Skin of body (tissue), 3 donors: ENCODE measurements at places on chromosomes 12 and 14.

DNA sequence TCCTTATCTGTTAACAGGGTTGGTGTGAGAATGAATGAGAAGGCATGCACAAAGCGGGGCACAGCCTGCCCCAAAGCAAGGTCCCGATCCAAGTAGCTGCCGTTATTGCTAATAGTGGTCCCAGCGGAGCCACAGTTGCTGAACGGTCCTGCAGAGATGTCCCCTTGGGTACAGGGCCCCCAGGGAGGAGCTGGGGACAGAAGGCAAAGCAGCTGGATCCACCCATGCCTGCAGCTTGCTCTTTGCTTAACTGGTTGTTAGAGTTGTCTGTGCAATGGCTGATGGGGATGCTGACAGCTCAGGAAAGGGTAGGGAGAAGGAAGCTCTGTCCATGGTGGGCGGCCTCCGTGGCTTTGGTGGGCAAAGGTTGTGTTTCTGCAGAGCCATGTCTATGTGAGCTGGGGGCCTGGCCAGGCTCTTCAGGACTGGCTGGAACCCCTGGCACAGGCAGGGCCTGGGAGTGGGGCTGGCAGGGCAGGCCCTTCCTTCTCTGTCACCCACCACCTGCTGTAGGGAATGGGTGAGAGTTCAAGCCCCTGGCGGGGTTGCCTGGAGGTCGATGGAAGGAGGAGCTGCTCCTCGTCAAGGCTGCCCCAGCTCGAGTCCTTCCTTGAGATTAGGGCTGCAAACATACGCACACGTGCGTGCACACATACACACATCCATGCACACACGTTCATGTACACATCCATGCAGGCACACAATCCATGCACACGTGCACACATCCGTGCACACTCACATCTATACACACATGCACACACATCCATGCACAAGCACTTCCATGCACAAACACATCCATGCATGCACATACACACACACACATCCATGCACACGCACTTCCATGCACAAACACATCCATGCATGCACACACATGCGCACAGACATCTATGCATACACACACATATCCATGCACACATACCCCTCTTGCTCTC, 35.4 kb downstream of the NOC4L start:
- no peak for DNase-seq

DNA sequence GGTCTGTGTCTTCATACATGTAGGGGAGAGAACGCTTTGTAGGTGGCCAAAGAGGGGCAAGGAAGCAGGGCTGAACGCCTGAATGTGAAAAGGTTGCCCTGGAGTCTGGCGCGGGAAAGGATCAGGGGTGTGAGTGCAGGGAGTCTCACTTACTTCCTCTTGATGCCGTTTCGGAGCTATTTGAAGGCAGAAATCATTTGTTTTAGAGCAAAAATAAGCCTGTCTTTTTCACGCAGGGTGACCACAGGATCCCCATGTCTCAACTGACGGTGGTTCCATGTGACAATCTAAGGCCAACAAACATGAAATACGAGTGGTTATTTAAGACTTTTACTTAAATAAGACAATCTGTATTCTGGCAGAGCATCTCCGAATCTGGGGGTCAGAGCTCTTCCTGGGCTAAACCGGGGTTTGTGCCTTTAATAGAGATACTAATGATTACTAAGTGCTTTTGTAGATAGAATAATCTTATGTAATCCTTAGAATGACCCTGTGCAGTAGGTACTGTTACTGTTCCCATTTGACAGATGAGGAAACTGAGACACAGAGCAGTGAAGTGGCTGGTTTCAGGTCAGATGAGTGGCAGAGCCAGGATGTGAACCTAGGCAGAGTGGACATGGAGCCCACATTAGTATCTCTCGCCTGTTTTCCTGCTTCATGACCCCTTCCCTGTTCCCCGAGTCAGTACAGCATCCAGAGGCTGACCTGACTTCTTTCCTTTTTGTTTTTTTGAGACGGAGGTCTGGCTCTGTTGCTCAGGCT, 1.9 kb downstream of the BRI3BP start:
- DNase-seq: no peak

DNA sequence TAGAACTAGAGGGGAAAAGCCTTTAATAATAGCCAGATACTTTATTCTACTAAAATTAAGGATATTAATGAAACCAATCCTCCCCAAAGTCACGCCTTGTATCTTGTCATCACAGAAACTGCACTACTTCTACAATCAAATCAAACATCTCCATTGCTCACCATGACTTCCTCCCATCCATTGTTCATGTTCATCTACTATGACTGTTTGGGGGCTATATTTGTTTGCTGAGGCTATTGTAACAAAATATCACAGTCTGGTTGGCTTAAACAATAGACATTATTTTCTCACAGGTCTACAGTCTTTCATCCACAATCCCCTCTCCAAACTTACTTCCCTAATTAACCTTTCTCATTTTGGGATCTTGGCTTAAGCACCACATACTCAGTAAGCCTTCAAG, 193.6 kb upstream of the FSCB start:
- DNase-seq: no peak

GRCh38 chr14:72303930-72304329, 371.7 kb downstream of the RGS6 start:
- no peak for DNase-seq

- no peak for DNase-seq
These were observed 168.1 kb upstream of the DAAM1 start for GRCh38 chr14:59020382-59020781.

DNA sequence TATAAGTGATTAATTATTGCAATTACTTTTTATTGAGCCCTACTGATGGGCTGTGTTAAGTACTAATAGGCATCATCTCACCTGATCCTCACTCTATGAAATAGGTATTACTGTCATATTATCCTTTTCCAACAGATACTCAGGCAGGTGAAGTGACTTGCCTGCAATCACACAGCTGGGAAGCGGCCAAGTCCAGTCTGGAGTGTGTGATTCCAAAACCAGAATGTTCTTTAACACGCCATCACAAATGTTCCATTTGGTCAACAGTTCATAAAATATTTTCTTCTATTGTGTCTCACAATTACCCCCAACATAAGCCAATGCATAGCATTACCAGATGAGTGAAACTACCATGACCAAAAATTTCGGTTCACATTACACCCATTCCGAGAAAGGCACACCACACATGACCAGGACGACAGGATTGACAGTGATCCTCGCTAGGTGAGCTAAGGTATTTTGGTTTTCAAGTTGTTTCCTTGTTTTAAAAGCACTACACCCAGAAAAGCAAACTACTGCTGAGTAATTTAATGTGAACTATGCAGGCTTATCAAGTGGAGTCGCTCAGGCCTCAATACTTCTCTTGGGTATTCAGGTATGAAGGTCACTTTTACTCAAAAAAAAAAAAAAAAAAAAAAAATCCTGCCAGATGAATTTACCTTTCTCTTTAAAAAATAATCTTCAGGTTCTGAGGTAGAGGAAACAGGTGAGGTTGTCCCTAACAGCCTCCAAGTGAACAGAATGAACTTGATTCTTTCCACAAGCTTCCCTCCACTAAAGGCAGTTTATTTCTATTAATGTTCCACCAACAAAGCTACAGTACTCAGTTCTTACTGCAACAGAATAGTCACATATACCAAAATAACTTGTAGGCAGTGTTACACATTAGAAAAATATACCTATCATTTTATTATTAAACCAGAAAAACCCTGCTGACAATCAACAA, 2.4 kb downstream of the VPS37B start:
- no peak for DNase-seq

GRCh38 chr14:81818271-81818670, 284.6 kb upstream of the SEL1L start:
- DNase-seq: no peak

DNA sequence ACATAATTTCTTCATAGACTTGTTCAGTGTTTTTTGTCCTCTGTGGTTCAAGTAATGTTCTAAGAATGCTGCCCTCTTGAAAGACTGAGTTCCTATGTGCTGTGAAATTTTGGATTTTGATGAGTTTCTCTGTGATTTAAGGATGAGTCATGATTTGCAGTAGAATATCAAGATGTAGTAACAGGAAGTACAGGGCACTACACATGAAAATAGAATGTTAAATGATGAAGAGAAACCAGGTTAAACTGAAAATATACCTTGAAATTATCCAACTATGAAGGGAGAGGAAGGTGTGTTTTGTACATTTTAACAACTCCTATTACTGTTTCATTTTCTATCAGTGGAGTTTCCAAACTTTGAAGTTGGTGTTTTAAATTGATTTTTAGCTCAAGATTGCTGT, 4.8 kb downstream of the ELK3 start:
- no peak for DNase-seq

DNA sequence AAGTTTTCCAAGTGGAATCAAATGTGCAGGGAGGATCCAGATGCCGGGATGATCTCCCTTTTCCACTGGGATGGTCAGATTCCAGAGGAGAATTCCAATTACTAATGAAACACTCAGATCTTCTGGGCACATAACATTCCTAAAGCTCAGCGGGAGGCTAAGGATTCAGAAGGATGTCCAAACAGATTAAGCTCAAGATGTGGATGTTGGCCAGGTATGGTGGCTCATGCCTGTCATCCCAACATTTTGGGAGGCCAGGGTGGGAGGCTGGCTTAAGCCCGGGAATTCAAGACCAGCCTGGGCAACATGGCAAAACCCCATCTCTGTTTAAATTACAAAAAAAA, 62.0 kb upstream of the PNMA1 start:
- DNase-seq: peak; percentile 30

GRCh38 chr14:104655128-104655848, 34.1 kb upstream of the INF2 start:
- DNase-seq: no peak

DNA sequence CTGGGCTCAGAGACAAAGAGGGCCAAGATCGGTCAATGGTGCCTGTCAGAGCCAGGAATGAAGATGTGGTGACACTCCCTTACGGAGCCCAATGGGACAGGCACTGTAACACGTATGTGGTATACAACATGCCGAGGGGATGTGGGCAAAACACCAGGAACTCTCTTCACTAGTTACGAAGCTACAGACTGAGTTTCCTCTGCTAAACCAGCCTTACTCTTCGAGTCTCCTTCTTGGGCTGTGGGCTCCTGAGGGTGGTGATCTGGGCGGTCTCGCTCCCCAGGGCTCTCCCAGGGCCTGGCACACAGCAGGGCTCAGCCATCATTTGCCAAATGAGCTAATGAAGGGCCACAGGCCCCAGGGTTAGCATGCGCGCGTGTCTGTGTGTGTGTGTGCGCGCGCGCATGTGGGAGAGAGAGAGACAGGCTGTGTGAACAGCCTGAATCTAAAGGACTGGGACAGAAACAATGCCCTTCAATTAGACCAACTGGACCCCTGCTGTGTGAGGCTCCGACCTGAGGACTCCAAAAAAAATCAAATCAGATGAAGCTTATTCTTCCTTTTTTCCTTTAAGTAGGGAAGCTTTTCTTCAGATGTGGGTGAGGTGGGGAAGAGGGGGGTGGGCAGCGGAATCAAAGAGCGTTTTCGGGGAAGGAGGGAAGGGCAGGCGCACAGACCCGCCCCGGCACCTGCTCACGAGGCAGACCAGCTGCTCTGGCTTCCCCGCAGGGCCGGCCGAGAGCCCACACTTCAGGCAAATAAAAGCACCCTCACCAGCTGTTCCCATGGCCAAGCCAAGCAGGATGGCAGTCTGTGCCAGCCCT, 42.5 kb downstream of the CCDC88C start:
- DNase-seq: no peak

- DNase-seq: no peak
These were observed 216.7 kb downstream of the TMEM132C start for GRCh38 chr12:128483526-128484255.

DNA sequence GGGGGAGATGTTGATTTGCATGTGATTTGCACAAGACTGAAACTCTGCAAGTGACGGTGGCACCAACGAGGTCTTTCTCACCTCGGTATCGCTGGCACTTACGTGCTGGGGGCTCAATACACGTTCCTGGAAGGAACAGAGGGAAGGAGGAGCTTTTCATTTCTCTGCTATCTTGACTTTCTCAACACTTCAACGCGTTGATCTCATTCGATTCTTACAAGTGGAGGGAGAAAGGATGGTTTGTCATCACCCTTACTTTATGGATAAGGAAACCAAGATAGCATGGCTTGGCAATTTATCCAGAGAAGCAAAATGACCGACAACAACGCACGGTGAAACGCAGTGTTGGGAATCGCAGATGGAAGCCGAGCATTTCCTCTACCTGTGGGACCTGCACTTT, 87.3 kb upstream of the RFLNA start:
- no peak for DNase-seq

DNA sequence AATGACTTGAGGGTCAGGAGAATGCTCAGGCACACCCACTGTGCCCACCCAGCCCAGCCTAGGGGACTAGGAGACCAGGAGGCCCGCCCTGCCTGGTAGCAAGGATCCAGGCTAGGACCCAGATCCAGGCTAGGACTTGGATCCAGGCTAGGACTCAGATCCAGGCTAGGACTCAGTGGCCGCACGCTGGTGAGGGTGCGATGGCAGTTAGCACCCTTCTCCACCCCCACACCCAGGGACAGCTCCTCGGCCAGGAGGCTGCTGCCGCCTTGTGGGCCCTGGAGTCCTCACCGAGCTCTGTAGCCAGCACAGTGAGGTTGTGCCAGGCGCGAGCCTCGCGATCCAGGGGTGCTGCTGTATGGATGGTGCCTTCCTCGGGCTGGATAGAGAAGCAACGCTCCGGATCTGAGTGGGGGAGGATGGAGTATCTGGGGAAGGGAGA, 5.1 kb downstream of the CDH24 start:
- no peak for DNase-seq

GRCh38 chr14:60644666-60645065, 4.6 kb downstream of the SIX1 start:
- no peak for DNase-seq

DNA sequence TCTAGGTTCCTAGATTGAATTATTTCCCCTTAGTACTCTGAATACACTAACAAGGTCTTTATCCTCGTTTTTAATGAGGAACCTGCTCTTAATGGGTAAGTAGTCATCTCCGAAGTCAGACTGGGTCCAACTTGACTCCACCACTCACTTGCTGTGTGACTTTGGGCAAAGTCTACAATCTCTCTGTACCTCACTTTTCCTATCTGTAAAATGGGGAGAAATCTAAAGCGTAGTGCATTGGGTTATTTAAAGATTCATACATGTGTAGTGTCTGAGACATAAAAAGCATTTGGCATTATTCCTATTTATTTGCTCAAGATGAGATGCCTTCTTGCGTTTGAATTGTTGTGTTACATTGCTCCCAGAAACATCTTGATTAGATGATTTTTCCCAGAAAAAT, 51.5 kb downstream of the GTF2A1 start:
- peak; percentile 77 for DNase-seq

DNA sequence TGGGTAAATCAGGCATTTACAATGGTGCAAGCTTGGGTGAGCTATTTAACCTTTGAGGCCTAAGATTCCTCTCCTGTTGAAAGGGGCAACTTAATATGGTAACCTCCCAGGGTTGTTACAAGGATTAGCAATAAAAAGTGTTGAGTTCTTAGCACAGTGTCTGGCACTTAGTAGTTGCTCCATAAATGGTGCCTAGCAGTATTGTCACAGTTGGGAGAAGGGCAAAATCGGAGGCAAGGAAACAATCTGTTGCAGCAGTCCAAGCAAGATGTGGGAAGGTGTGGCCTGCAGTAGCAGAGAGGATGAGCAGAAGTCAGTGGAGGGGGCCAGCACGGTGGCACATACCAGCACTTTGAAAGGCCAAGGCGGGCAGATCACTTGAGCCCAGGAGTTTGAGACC, 7.3 kb upstream of the SP7 start:
- no peak for DNase-seq

- no peak for DNase-seq
These were observed 6.8 kb upstream of the SYNE3 start for GRCh38 chr14:95523051-95523814.
